ENCODE measurements at places on chromosomes 2 and 18.

DNA sequence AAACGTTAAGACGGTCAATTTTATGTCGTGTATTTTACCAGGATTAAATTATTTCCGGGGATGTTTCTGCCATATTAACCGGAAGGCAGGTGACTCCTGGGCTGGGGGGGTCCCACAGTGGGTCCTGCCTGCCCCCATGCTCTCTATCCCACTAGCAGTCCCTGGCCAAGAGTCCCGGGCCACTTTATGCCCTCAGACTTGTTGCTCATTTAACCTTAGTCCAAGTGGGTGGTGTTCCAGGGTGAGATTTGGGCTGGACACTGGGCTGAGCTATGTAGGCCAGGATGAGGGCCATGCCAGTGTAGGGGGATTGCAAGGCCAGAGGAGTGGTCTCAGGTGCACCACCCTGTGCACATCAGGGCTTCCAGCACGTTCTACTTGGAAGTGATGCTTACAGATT is 24.1 kb downstream of the TWIST2 start:
- DNase-seq: no peak

DNA sequence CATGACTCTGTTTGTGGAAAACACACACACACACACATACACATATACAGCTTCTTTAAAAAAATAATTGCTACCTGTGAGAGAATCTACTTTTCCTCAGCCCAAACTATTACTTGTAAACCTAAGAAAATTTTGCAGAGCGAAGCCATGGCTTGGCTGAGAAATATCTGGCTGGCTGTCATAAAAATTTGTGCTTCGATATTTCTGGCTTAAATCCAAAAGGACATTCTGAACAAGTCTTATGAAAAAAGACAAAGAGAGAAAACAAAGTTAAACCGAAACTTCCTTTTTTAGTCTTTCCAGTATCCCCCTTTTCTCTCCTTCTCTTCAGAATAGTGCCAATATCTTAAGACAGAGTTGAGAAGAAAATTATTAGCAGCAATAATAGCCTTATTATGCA is 2048.0 kb downstream of the SUCLG1 start:
- no peak for DNase-seq

DNA sequence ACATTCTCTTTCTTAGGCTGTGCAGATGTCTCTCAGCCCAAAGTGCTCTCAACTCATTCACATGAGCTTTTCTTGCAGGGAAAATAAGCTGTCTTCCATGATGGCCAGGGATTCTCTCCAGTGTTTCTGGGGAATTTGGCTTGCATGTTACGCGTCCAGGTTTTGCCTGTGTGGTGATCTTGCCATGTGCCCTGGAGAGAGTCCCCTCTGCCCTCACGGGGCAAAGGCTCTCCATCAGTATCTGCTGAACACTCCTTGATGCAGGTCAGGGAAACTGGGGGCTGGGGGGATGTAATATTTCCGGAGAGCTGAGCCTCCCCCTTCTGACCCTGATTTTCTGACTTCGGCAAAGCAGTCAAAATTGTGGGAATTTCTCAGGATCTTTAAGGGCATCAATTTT is 87.6 kb downstream of the ACKR3 start:
- no peak for DNase-seq

DNA sequence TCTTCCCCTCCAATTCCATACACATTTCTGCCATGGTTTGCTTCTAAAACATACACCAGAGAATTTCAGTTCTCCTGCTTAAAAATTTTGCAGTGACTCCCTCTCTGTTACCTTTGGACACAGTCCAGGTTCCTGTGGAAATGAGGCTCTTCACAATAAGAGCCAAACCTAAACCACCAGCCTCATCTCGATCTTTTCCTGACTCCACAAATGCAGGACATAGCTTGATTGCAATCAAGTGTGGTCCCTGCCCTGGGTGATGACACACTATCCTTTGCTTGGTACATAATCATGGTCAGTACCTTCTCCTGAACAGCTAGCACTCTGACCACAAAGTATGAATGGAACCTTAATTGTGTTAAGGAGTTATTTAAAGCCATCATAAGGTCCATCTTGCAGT is 134.9 kb upstream of the CHAC2 start:
- no peak for DNase-seq

GRCh38 chr18:26005950-26006349 is 84.5 kb downstream of the SS18 start:
- no peak for DNase-seq

- no peak for DNase-seq
Measured at GRCh38 chr2:198098918-198099317, 294.5 kb downstream of the PLCL1 start.

DNA sequence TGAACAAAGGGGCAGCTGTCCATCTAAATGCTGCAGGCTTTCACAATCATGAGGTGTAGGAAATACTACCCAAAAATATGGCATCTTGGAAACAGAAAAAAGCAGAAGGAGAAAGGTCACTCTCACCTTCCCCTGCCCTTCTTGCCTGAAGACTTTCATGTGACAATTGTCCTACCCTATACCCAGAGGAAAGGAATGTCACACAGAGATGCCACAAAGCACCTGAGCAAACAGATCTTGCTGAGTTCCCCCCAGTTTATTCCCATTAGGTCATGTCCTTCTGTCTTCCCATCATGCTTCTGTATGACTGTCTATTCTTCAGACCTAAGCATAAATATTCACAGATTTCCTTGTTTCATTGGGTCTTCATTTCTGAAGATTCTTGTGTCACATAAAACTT is 116.6 kb upstream of the MSH6 start:
- no peak for DNase-seq

DNA sequence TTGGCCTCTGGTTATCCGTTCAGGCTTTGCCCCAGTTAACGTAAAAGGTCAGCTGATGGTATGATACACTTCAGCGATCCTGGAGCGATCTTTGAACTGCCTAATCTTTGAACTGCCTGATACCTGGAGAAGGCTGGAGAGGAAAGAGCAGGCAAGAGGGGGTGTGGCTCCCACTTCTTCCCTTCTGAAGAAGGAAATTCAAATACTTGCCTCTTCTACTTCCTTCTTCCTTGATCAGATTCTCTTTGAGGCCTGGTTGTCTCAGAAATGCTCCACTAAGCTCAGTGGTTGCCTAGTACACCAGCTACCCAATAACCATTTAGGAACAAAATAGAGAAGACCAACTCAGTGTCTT is 619 bp downstream of the GALM start:
- DNase-seq: peak; percentile 44

DNA sequence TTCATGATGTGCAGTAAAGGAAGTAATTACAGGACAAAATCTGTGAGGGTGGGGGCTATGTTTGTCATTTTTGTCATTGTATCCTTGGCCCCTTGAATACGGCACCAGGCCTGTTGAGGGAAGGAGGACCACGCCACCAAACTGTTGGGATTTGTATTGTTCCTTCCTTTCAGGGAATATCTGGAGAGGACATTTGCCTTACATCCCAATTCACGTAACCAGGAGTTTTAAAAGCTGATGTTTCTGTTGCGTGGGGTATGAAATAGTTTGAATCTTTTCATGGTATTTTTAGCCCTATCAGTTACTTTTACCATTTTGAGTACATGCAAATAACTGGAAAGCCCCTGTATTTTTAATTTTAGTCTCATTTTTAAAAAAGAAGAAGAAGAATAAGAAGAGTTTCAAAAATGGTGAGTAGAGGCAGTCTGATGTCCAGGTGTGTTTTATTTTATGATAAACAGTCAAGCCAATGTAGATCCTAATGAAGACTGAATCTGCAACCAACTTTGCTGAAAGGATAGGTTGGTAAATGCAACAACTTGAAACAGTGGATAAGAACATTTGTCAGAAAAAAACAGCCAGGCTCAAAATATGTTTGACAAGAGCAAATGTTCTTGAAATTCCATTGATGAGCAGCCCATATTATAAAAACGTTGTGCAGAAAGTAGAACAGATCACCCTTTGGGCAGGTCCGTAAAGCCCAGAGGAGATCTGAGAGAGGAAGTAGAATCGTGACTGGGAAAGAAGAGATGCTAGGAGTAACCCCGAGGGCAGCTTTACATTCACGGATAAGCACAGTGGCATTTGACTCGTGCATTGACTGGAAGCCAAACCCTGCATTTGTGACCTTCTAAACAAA is 54.5 kb downstream of the RASGRP3 start:
- DNase-seq: no peak

GRCh38 chr2:85468704-85469349 is 50.3 kb downstream of the SH2D6 start:
- DNase-seq: no peak

DNA sequence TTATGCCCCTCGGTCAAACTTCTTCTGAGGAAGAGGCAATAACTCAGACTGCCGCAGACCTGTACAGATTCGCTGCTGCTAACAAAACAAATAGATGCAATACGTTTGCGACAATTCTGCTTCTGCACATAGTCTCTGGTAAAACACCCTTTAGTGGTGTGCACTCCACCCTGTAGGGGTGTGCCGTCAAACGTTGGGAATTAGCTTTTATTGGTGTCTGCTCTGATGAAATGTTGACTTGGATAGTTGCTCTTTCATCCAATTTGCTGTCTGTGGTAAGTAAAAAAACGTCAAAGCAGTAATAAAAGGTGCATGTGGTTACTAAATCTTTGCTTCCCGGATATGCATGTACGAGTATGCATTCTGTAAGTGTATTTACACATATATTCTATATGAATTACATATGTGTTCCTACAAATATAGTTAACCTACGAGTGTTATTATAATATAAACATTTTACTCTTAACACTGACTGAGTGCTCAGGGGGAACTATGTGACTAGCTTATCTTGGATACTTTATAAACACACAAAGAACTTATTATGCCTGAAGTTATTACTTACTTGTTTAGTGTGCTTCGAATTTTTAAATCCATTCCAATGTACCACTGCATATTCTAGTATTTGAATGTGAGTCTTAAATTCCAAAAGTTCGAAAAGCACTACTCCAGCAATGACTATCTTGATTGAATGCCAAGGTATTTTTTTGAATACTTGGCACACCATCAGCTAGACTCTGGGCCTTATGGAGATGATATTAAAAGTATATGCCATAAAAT is 610.2 kb downstream of the ZEB2 start:
- DNase-seq: no peak

GRCh38 chr2:226726546-226726945 is 73.1 kb downstream of the IRS1 start:
- no peak for DNase-seq

DNA sequence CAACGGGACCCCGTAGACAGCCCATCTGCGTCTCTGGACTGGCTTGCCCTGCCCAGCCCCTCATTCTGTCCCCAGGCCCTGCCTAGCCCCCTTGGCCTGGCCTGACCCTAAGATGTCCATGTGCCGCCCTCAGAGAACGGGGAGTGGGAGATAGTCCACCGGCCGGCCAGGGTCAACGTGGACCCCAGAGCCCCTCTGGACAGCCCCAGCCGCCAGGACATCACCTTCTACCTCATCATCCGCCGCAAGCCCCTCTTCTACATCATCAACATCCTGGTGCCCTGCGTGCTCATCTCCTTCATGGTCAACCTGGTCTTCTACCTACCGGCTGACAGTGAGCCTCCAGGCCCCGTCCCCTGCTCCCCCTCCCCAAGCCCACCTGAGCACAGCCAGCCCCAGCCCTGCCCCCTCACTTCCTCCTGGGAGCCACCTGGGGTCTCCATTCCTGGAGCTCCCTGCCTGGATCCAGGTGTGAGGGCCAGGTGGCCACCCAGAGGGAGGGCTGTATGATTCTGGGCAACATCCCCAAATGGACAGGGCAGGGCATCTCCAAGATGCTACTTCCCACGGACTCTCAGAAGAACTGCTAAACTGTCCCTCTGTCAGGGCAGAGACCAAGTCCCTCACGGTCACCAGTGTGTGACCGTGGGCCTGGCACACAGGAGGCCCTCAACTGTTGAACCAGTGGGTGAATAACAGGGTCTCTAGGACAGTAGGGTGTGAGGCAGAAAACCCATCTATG is 4.0 kb downstream of the CHRND start:
- no peak for DNase-seq

All from CD4-positive, alpha-beta T cell treated with Interleukin-10 for 1 hour (primary cell).